ENCODE measurements at places on chromosomes 11 and 22.

- no peak for DNase-seq
These were observed 49.7 kb downstream of the NRXN2 start for GRCh38 chr11:64673279-64673678.

DNA sequence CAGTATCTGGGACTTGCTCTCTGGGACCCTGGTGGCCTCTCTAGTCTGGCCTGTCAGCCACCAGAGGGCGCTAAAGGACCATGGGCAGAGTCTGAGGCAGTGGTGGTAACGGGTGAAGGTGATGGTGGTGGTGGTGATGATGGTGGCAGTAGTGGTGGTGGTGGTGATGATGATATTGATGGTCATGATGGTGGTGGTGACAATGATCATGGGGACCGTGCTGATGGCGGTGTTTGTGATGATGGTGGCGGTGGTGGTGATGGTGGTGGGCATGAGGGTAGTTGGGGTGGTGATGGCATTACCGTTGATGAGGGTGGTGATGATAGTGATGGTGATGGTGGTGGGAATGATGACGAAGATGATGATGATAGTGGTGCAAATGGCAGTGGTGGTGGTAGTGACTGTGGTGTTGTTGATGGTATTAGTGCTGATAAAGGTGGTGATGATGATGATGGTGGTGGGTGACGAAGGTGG, 16.0 kb downstream of the TRPM5 start:
- DNase-seq = peak; percentile 80

DNA sequence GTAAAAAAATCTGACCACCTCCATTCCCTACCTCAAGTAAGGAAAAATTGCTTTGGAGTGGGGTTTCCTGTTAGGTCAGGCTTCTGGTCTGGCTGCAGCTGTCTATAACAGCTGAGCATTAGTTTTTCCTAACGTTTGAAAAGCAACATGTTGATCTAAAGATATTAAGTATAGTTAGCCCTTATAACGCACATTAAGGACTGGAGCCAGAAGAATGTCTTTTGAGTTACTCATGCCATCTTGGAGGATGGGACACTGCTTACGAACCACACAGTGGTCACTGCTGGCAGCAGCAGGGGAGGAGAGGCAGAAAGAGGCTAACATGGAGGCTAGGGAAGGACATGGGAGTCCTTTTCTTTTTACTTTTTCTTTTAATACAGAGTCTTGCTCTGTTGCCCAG, 44.1 kb upstream of the GDPD4 start:
- DNase-seq = no peak

DNA sequence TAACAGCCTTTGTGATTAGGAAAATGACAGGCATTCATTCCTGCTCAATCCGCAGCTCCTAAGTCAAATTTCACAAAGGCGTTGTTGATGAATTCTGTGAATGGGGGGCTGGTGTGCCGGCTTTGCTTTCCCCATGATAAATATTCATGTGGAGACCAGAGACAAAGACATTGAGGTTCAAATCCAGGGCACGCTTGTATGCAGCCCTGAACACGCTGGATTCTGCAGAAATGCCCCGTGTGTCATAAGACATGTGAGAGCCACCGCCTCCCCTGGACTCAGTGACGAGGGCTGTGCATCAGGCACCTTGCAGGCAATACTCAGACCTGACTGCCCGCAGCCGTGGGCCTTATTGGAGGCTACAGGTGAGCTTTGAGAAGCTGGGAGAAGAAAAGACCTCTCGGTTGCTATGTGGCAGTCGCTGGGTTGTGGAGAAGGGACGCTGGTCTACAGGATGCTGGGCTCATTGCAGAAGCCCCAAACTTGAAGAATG, 906.2 kb downstream of the BRD1 start:
- no peak for DNase-seq

GRCh38 chr22:30396871-30397655, at the start of gene SEC14L2:
SEC14L2 (plus strand) TSS chr22:30397018; CDS start chr22:30397117, 99 bp downstream.
- no peak for DNase-seq

GRCh38 chr11:106854429-106854828, 163.8 kb downstream of the GUCY1A2 start:
- DNase-seq = no peak

- no peak for DNase-seq
These were observed 12.4 kb downstream of the SEC14L3 start for GRCh38 chr22:30459181-30460052.

- DNase-seq = no peak
These were observed 189.8 kb downstream of the CSNK2A3 start for GRCh38 chr11:11163236-11163635.

- no peak for DNase-seq
These were observed 6.7 kb downstream of the USP2 start for GRCh38 chr11:119374632-119375336.

- DNase-seq = no peak
These were observed 104.5 kb upstream of the RCN1 start for GRCh38 chr11:31986201-31986889.

DNA sequence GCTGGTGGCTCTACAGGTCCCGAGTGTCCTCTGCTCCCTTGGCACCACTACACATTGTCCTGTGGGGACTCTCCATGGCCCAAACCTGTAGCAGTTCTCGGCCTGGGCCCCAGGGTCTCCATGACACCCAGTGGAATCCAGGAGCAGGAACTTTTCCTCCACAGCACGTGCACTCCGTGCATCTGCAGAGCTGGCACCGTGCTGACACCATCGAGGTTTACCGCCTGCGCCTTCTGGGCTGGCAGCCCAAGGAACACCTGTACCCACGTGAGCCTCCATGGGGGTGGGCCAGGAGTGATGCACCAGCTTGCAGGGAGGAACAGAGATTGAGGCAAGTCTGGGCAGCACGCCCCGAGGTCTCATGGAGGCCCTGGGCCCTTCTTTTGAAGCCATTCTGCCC, 25.2 kb downstream of the TSPAN32 start:
- DNase-seq = no peak

DNA sequence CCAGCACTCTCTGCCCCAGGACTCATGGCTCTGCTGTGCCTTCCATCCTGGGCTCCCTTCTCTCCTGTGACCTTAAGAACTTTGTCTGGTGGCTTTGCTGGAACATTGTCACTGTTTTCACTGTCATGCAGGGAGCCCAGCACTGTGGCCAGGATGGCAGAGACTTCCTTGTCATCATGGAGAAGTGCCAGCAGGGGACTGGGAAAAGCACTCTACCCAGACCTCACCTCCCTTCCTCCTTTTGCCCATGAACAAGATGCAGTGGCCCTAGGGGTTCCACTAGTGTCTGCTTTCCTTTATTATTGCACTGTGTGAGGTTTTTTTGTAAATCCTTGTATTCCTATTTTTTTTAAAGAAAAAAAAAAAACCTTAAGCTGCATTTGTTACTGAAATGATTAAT, 2.9 kb upstream of the TTC36 start:
- DNase-seq = no peak

DNA sequence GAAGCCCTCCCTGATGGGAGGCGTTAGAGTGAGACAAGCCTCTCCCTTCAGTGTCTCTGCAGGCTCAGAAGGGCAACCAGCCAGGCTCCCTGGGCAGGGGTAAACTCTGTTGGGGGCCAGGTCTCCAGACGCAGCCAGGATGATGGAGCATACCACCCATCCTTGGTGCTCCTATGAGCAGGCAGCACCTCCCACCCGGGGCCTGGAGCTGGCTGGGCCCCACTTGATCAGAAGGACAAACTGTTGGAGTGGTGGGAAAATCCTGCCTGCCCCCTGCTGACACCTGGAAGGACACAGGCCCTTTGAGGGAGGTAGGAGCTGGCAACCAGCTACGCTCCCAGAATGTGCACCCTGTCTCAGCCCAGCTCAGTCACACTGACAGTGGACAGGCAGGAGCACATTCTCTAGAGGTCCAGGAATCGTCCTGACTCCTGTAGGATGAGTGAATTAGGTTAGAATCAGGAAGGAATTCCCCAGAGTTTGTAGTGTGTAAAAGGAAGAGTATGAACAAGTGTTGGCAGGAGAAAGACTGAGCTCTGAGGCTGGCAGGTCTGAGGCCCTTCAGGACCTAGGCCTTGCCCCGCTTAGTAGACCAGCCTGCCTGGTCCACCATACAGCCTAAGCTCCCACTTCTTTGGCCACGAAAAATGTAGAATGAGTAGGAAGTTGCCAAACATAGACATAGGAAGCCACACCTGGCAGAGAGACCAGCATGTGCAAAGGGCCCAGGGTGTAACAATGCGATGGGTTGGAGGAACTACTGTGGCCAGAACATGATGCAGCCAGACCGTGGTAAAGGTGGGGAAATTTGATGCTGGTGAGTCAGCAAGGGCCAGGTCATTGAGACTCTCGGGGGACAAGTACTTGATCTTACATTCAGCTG, 19.1 kb downstream of the ARHGEF17 start:
- DNase-seq = no peak

- DNase-seq = no peak
These were observed 131.7 kb upstream of the ISX start for GRCh38 chr22:34934261-34934660.

DNA sequence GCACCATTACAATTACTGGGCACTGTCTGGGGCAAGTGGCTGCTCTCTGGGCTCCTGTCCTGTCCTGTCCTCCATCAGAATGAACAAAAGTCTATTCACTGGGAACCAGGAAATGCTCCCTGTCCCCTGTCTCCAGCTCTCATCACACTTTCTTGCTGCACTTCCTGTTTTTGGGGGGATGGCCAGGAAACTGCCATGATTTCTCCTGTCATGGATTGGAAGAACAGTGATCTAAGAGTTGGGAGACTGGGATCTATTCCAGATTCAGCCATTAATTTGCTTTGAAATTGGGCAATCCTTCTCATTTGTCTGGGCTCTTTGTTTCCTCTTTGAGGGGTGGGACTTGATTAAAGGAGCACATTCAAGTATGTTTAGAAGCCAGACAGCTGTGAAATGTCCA, 61.4 kb upstream of the KIRREL3 start:
- no peak for DNase-seq

GRCh38 chr11:72808331-72808798, 5.8 kb upstream of the ATG16L2 start:
- DNase-seq = no peak

GRCh38 chr11:46183819-46184218, 62.6 kb upstream of the PHF21A start:
- DNase-seq = no peak

DNA sequence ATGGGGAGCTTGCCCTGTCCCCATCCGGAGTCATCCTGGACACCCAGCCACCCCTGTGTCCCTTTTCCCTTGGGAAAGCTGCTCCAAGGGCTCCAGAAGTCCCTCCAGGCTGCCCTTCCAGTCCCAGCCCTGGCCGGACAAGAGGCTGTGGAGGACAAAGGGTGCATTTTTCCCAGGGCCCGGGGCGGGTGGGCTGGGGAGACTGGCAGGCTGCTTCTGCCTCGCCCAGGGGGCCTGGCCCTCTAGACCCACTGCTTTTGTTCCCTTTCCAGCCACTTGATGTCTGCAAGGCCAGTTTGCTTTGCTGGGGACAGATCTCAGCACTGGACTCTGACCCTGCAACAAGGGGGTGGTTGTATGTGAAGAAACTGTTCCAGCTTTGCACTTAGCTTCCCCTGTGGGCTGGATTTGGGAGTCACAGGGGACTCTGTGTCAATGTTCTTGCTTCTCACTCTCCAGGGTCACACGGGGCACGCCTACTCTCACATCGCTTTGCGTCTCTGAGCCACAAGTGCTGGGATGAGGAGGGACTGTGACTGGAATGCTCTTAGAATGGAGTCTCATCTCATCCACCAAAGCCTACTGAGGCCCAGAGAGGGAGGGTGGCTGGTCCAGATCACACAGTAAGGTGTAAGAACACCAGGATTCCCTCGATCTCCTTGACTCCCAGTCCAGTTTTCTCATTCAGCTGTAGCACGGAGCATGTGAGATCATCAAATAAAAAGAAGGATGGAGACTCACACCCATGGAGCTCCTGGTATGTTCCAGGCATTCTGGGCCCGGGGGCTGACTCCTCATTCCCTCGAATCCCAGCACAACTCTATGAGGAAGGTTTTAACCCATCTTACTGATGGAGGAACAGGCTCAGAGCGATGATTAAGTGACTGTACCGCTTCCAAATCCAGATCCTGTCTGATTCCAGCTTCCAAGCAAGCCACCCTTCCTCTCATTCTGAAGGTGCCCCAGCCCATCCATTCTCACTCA, 59.9 kb downstream of the FBXO7 start:
- no peak for DNase-seq

DNA sequence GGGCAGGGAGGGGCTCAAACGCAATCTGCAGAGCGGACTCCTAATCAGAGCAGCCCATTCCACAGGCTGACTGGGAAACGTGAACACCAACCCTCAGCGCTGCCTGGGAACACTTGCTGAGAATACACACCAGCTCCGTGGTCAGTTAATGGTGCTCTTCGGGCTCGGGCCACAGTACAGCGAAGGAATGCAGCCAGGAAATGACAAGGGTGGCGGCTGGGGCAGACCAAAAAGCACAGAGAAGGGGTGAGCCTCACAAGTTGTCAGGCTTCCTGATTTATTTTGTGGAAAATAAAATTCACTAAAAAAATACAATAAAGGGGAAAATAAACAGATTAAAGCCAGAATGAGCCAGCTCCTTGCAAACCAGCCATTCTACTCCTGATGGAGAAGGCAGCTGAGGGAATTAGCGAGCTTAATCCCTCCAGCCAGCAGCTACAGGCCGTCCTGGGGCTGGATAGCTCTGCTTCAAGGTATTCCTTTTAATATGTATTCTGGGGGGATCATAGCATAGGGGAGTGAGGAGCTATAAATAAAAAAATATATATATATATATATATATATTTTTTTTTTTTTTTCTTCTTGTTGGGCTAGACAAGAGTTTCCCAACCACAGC, 165.5 kb upstream of the NTM start:
- no peak for DNase-seq
